Activated CD4-positive, alpha-beta T cell treated with anti-CD3 and anti-CD28 coated beads, Interleukin-2, Interleukin-6, amounts not matched to agents 100 ng/mL and 50 ng/mL, durations not matched to agents 16 hours and 8 hours (primary cell): ENCODE measurements at places on chromosomes 11 and 22.

- DNase-seq: no peak
Measured at GRCh38 chr11:47595029-47595428, 818 bp upstream of the C1QTNF4 start.

GRCh38 chr11:75925785-75926164, 110.8 kb downstream of the UVRAG start:
- no peak for DNase-seq

DNA sequence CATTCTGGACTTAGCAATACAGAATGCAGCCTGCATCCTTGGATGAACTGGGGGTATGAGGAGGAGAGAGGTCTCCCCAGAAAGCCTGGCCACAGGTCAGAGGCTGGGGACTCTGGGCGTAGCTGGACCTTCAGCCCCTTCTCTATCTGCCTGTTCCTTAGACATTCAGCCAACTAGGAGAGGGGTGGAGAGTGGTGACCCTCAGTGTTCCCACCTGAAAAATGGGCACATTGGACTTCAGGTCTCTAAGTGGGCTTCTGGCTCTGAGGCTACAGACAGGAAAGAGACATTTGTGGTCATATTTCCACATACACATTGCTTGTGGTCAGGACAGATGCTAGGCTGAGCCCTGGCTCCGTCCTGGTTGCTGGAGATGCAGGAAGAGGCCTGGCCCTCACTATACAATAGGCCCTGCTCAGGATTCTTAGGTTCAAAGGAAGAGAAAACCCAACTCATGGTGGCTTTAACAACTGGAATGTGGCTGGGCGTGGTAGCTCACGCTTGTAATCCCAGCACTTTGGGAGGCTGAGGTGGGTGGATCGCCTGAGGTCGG, 30.1 kb upstream of the CBX7 start:
- no peak for DNase-seq

- no peak for DNase-seq
Measured at GRCh38 chr22:31615491-31615860, 46.5 kb downstream of the PISD start.

GRCh38 chr22:32737811-32738497, 63.6 kb upstream of the TIMP3 start:
- no peak for DNase-seq

GRCh38 chr11:97739932-97740800, 1280.6 kb upstream of the CNTN5 start:
- no peak for DNase-seq

GRCh38 chr11:64745521-64746328, 1.8 kb upstream of the RASGRP2 start:
- peak; percentile 81 for DNase-seq

DNA sequence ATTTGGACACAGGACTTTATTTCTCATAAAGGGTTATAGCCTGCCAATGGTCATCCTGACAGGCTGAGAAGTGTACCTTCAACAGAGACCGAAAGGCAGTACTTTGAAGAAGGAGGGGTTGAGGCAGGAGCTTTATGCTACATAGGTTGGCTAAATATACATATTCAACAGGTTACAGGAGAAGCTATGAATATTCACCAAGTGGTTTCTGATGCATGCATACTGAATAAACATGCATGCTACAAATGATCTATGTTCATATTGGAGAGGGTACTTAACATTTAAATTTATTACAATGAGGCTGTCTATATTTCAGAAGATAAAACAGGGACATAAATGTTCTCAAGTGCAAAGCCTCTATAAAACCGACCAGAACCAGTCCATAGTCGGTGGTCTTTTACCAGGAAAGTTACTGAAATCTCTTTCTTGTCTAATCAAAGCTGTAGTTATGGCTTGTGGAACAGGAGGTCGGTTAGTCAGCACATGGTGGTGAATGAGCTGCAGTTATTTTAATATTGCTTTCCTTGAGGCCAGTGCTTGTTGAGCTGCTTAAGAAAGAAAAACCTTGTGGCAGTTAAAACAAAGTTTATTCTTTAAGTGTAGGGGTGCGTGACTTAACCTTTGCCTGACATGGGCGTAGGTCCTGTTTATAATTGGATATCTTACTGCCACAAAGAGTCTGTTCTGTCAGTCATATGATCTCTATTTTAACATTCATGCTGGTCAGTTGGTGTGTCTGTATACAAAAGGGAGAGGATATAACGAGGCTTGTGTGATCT, 19.5 kb downstream of the CNTF start:
- no peak for DNase-seq

- no peak for DNase-seq
Measured at GRCh38 chr22:17950651-17951214, 73.6 kb downstream of the MICAL3 start.

- no peak for DNase-seq
Measured at GRCh38 chr11:113240790-113241635, 73.4 kb upstream of the TTC12 start.

GRCh38 chr11:1810761-1811160, 24.0 kb upstream of the SYT8 start:
- no peak for DNase-seq

- peak; percentile 20 for DNase-seq
Measured at GRCh38 chr11:6468712-6469495, 4.8 kb downstream of the TRIM3 start.

DNA sequence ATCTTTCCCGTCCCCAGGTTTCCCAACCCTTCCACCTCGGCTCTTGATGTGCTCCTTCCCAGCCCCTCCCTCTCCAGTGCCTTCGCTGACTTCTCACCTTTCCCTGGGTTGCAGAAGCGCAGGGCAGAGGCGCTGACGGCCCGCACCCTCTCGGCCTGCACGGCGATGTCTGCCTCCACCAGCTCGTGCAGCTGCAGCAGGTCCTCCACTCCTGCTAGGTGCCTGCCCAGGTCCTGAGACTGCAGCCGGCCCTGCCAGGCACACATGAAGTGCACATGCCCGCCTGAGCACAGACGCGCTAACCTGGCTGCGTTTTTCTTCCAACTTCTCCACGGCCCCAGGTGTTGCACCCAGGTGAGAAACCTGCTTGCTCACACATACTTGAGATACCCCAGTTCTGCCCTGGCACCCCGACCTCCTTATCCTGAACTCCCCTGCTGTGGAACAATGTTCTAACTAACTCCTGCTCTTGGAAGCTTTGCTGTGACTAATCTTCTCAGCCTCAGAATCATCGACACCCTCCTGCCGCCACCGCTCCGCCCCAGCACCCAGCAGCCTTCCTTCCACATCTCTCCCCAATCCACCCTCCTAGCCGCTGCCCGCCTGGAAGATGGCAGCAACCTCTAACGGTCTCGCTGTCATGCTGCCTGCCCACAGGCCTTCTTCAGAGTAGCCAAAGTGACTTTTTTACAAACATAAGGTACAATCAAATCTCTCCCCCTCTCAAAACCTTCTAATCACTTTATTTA, 23.3 kb downstream of the SPTBN2 start:
- no peak for DNase-seq

DNA sequence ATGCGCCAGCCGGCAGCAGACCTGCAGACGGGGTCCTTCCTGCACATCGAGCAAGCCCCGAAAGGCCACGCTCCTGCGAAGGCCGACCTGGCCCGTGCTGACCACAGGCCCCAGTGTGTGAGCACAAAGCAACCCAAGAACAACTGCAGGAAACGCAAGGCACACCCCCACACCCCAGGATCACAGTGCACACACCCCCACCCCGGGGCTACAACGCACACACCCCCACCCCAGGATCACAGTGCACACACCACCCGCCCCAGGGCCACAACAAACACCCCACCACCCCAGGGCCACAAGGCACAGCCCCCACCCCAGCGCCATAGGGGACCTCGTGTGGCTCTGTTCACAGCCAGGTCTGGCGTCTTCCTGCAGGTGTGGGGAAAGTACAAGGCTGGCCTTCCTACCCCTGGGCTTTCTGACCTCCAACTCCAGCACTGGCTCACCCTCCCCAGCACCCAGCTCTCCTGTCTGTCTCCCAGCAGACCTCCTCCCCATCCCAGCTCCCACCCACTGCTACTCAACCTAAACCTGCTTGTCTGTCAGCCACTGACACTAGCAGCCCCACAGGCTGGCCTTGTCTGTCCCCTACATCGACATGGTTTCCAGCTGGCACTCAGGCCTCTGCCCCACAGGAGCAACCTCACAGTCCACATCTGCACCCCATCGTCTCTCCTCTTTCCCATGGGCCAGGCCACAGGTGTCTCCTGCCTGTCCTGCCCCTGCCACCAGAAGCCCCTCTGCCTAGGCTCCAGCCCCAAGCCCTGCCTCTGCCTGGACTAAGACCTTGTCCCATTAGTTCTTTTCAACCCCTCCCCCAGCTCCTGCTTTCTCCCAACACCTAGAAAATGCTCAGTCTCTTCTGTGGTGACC, 20.5 kb upstream of the EFCAB6 start:
- DNase-seq: no peak

DNA sequence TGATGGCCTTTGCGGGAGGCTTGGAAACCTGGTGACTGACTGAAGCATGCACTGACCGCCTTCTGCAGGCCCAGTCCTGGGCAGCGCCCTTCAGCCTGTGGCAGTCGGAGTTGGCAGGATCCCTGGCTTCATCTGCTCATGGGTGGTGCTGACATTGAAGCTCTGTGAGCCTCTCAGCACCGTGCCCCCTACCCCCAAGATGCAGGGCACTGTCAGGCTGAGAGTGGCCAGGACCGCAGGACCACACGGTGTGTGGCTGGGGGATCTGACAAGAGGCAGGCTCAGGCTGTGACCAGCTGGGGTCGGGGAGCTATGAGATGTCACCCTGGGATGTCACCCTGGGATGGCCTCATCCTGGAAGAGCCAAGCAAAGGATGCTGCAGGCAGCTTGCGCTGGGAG, 32.7 kb downstream of the TBC1D22A start:
- no peak for DNase-seq

- DNase-seq: no peak
Measured at GRCh38 chr11:80900265-80900664, 1459.4 kb upstream of the TENM4 start.

- DNase-seq: no peak
Measured at GRCh38 chr22:43331698-43332097, 11.5 kb downstream of the SCUBE1 start.

GRCh38 chr11:11963842-11964773, 44.3 kb downstream of the DKK3 start:
- DNase-seq: no peak

DNA sequence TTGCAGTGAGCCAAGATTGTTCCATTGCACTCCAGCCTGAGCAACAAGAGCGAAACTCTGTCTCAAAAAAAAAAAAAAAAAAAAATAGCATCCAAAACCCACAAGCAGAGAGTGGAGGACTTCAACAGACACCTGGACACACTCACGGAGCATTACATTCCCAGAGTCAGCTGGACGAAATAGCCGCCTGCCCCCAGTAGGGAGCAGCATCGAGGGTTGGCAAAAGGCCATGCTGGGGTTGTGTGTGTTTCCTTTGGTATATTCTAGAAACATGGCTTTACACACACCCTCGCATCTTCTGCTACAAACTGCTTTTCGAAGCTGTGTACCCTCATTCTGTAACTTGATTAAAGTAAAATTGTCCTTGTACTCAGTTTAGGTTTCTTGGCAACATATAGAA, 5.3 kb downstream of the ADA2 start:
- peak; percentile 41 for DNase-seq

- no peak for DNase-seq
Measured at GRCh38 chr22:28013611-28014010, 94.6 kb upstream of the PITPNB start.

DNA sequence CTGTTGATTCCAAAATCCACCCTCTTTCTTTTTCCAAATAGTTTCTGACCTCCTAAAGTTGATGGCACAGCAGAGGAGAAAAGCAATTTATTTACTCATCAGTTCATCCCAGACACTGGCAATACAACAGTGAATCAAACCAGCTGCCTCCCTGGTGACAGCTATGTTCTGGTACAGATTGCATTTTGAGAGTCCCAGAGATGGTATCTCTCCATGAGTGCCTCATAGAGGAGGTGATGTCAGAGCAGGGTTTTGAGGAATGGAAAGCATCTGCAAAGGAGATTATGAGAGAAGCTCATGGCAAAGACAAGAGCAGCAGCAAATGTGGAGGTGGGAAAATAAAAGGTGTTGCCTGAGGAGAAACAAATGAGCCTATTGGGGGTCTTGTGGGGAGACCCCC, 377.2 kb downstream of the MN1 start:
- no peak for DNase-seq

- DNase-seq: no peak
Measured at GRCh38 chr11:35057926-35058668, 80.9 kb upstream of the CD44 start.

GRCh38 chr11:121385688-121386087, 66.4 kb upstream of the SORL1 start:
- no peak for DNase-seq
